Left colon (tissue), 2 donors: ENCODE measurements at places on chromosomes 6 and 20. TPM values are rescaled to one million over a fixed set of nuclear protein-coding genes. Genes with fewer than 3 reads are reported as not detected.

Gene SH3BGRL2
- 157 TPM for total RNA-seq

Gene LAMA4
- total RNA-seq, result 31.8 TPM

Gene SOBP
- 4.6 TPM for total RNA-seq

Gene NFATC2
- 5.6 TPM for total RNA-seq

Gene BMP2
- total RNA-seq, result 37.1 TPM

- peak; percentile 48 for DNase-seq
These were observed 65.2 kb upstream of the TXNDC5 start for GRCh38 chr6:7975764-7976146.

GRCh38 chr6:88867841-88868731 is 95.3 kb downstream of the RNGTT start:
- no peak for DNase-seq

DNA sequence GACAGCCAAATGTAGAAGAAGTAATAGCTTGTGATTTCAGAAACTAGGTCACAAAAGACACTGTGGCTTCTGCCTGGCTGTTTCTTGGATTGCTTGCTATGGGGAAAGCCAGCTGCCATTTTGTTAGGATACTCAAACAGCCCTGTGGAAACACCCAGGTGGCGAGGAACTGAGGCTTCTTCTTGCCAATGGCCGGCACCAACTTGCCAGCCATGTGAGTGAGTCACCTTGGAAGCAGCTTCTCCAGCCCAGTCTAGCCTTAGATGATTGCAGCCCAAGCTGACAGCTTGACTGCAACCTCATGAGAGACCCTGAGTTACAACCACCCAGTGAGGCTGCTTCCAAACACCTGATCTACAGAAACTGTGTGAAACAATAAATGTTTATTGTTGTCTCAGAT is 11.9 kb upstream of the KIAA1755 start:
- no peak for DNase-seq

GRCh38 chr20:40966103-40966502 is 62.5 kb upstream of the TOP1 start:
- no peak for DNase-seq

GRCh38 chr6:39617520-39617919 is 107.7 kb downstream of the KIF6 start:
- no peak for DNase-seq

DNA sequence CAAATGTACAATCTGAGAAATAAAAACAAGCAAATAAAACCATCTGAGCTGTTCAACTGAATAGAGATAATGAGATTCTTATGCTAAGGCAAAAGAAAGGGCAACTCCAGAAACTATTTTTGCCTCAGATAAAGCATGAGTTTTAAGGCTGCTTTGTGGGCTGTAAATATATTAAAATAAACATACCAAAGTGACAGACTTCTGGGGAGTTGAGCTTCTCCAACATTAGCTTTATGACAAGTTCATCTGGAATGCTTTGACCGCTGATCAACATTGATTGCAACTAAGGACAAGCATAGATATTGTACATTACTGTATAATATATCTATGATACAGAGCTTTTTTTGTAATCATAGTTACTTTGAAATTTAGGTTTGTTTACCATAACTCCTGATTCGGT is 19.3 kb downstream of the AK9 start:
- DNase-seq, result no peak

GRCh38 chr6:95780037-95780436 is 202.7 kb downstream of the MANEA start:
- DNase-seq, result no peak

DNA sequence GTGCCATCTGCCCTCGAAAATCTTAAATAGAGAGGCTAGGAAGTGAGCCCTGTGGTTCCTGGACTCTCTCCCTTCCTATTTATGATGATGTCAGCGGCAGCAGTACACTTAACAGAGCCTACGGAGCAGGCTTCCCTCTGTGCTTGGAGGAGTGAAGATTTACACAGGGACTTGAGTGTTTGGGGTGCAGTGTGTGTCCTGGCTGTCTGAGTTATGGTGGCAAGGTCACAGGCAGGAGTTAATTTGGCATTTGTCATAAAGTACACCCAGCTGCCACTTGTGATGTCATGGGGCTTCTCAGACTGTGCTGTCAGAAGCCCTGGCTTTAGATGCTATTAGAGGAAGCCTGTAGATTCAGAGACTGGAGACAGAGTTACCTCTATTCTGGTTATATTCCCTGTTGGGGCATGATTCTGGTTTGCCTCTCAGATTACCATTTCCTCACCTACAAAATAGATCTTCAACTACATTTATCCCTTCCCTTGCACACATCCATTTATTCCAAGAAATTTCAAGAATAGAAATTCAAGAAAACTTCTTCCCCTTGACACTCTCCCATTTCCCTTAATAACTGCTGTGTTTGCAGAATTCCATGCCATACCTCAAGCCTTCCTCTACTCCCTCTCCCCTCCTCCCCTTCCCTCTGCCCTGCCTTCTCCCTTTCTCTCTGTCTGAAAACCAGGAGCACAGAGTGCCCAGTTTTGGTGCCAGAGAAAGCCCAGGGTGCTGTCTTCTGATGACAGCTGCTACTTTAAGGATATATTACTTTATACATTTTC is 72.1 kb downstream of the SLC24A3 start:
- no peak for DNase-seq

- DNase-seq, result peak; percentile 69
These were observed 8.0 kb upstream of the IER3 start for GRCh38 chr6:30752157-30752927.

GRCh38 chr6:124470803-124471202 is 491.4 kb upstream of the RNF217 start:
- no peak for DNase-seq

- DNase-seq, result no peak
These were observed 50.1 kb upstream of the INSM1 start for GRCh38 chr20:20317621-20318364.

DNA sequence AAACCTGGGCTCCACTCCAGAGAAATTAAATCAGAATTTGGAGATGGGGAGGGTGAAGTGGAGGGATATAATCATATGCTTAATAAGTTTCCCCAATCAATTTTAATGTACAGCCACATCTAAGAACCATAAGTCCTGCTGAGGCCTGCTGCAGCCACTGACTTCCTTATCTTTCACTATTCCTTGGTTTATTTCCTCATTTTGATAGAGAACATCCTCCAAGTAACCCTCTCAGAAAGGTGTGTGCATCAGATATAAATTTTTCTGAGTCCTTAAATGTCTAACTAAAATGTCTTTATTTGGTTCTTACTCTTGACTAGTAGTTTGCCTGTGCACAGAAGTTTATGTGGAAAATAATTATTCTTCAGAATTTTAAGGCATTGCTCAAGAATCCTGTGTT is 23.7 kb upstream of the SIRT5 start:
- no peak for DNase-seq

- DNase-seq, result no peak
These were observed 125.4 kb downstream of the SH3BGRL2 start for GRCh38 chr6:79756496-79756895.

DNA sequence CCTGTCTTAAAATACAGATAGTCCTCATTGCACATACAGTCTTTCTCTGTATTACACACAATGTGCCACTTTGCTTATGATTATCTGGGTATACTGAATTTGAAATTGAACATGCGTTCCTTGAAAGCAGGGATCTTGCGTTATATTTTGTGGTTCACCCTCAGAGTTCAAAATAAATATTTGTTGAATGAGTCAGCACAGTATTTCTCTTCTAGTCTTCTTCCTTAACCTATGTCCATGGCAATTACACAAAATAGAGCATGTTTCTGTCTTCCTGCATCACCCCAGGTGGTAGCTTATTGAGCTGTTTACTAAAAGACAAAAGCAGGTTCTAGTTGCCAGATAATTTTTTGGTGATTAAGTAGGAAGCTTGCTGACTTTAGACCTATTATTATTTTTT is 272.9 kb upstream of the FERMT1 start:
- no peak for DNase-seq

- no peak for DNase-seq
These were observed 69.0 kb downstream of the DLL1 start for GRCh38 chr6:170221753-170222400.

- no peak for DNase-seq
These were observed 14.3 kb downstream of the TTPAL start for GRCh38 chr20:44489931-44490330.

GRCh38 chr6:28741363-28741762 is 182.4 kb downstream of the TRIM27 start:
- no peak for DNase-seq

DNA sequence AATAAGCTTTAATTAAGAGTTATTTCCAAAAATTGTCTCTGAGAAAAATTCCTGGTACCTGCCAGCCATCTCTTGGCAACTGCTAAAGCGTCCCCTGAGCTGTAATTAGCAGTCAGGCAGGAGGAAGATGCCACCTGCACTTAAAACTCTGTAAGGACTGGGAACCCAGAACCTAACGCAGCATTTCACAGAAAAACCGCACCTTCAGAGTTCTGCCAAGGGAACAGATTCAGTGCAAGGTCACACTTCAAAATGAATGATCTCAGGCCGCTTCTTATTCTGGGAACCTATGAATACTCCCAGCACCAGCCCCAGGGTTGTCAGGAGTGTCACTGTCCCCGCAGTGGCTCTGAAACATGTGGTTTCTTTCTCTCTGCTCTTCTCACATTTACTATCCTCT is 36.7 kb downstream of the INSM1 start:
- DNase-seq, result no peak

- peak; percentile 67 for DNase-seq
These were observed 48.6 kb downstream of the TPD52L1 start for GRCh38 chr6:125201961-125202729.

DNA sequence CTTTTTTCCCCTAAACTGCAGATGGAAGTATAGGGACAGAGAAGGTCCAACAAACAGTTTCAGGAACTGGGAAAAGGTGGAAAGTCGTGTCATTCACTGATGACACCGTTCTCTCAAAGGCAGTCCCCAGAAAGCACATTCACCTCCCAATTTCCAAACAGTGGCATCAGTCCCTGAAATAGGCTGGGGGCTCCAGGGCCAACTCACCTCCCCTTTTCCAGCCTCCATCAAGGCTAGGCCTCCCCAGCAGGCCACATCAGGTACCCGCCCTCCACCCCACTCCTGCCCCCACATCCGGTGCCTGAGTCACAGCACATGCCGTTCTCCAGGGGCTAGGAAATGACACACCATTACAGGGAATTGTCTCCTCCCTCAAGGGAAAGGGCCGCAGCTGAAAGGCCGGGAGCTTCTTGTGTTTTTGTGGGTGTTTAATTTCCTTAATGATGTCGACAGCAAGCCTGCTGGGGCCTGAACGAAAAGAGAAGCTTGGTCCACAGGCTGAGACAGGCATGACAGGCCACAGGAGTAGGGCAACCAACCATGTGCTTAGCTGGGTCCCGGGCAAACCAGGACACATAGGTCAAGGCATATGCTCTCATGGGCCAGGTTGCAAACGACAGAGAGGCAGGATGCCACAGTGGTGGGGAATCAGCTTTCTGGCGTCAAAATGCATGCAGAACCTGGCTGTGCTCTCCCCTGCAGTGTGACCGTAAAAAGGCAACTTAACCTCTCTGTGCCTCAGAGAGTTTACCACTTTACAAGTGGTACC is 39.2 kb downstream of the ZMYND8 start:
- peak; percentile 87 for DNase-seq

DNA sequence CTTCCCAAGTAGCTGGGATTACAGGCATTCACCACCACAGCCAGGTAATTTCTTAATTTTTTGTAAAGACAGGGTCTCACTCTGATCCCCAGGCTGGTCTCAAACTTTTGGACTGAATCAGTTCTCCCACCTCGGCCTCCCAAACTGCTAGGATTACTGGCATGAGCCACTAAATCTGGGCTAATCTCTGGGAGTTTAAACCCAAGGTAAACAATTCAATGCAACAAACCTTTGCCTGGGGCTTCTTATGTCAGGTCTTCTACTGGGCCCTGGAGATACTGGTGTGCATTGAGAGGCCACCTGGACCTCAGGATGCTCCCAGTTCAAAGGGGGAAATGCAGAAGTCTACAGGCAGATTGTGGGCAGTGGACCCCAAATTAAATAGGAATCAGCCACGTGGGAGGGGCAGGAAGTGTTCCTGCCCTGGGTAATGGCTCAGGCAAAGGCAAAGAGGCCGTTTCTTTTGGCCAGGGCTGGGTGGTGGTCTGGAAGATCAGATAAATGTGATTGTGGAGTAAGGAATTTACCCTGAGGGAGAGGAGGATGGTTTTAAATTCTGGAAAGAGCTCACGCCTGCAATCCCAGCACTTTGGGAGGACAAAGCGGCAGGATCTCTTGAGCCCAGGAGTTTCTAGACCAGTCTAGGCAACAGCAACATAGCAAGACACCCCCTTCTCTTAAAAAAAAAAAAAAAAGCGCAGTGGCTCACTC is 1.3 kb upstream of the MYBL2 start:
- DNase-seq, result no peak

- no peak for DNase-seq
These were observed 18.0 kb upstream of the SIM1 start for GRCh38 chr6:100482698-100483097.

- DNase-seq, result no peak
These were observed 710 bp downstream of the DYNLT1 start for GRCh38 chr6:158643836-158644230.

- DNase-seq, result no peak
These were observed 126.6 kb downstream of the TAF4 start for GRCh38 chr20:61938839-61939690.

- no peak for DNase-seq
These were observed 89.7 kb upstream of the GCM1 start for GRCh38 chr6:53238311-53238710.

- no peak for DNase-seq
These were observed 1.6 kb upstream of the NCOA7 start for GRCh38 chr6:125789167-125789566.

- DNase-seq, result no peak
These were observed 40.1 kb downstream of the VTA1 start for GRCh38 chr6:142187209-142187608.

GRCh38 chr6:83962582-83962981 is 71.0 kb upstream of the MRAP2 start:
- no peak for DNase-seq

DNA sequence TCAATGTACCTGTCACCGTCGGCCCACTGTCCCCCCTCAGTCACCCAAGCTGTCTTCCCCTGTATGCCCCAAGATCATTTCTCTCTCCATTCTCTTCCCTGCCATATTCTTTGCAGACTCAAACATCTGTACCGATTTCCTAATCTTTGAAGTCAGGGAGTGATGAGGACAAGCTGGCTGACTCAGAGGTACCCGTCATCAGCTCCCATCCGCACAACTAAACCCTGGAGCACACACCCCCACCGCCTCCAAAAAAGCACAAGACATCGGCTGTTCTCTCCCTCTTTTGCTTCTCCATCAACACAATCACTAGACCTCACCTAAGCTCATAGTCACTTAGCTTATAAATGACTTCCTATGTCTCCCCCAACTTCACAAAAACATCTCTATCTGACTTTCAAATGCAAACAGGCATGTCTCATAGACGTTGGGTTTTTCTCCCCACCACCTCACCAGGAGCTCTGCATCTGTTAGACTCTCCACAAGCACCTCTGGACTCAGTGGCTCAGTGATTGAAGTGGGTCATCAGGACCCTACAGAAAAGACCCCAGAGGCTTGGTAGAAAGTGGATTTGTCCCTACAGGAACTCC is 11.5 kb upstream of the NFATC2 start:
- DNase-seq, result no peak

- no peak for DNase-seq
These were observed 13.9 kb downstream of the COL20A1 start for GRCh38 chr20:63306673-63307537.

- DNase-seq, result no peak
These were observed 19.3 kb upstream of the SLCO4A1 start for GRCh38 chr20:62622877-62623487.

- DNase-seq, result peak; percentile 26
These were observed 52.8 kb upstream of the MPC1 start for GRCh38 chr6:166435574-166435973.

GRCh38 chr20:13545790-13546189 is 92.9 kb downstream of the TASP1 start:
- no peak for DNase-seq

GRCh38 chr6:162753775-162754174 is 26.0 kb downstream of the PACRG start:
- DNase-seq, result no peak
